ENCODE measurements at places on chromosomes 2 and 18. TPM values are rescaled to one million over a fixed set of nuclear protein-coding genes. Genes with fewer than 3 reads are reported as not detected.

The HOXD13 gene
- total RNA-seq = not detected

The WNT6 gene
- 1.5 TPM for total RNA-seq

The STK17B gene
- total RNA-seq = 24.0 TPM

The SELENOI gene
- total RNA-seq = 30.9 TPM

The PPP4R3B gene
- total RNA-seq = 69.9 TPM

The G6PC2 gene
- total RNA-seq = not detected

Measured in mucosa of gallbladder (tissue), 1 donor.